Amniotic epithelial cell (primary cell): ENCODE measurements at places on chromosomes 16 and 17.

DNA sequence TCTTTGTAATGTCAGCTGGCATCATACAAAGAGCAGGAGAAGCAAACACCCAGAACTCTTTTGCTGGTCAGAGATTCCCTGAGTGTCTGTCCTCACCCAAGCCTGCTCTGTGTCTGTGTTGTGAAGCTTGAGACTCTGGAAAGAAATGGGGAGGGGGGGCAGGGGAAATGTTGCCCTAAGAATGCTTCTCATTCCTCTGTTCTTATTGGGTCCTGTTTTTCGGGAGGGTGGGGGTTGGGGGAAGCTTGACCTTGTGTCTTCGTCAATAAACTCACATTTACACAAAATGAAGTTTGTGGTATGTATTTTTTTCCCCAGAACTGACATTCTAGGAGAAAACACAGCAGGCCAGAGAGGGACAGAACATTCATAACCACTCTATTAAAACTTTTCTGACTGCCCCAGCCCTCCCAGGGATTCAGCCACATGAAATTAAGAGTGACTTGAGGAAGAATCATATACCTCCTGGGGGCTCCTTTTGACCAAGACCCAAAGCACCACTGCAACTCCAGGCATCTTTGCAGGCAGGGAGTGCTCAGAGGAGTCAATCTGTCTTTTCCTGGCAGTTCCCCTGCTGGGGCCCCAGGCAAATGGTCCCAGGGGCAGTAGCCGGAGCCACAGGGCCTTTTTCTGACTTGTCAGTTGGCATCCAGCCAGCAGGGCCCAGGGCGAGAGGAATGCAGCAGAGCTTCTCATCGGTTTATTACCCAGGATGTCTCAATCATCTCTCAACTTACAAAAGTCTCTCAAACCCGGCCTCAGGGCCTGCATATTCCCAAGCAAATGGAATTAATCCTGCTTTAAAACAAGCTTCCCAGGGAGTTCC lies 5.1 kb upstream of the RASL10B start:
- DNase-seq, result peak; percentile 93

GRCh38 chr17:78337244-78338109 lies 22.4 kb downstream of the SOCS3 start:
- DNase-seq, result peak; percentile 89

GRCh38 chr17:39928858-39929645 lies 1.5 kb downstream of the LRRC3C start:
- DNase-seq, result peak; percentile 95

DNA sequence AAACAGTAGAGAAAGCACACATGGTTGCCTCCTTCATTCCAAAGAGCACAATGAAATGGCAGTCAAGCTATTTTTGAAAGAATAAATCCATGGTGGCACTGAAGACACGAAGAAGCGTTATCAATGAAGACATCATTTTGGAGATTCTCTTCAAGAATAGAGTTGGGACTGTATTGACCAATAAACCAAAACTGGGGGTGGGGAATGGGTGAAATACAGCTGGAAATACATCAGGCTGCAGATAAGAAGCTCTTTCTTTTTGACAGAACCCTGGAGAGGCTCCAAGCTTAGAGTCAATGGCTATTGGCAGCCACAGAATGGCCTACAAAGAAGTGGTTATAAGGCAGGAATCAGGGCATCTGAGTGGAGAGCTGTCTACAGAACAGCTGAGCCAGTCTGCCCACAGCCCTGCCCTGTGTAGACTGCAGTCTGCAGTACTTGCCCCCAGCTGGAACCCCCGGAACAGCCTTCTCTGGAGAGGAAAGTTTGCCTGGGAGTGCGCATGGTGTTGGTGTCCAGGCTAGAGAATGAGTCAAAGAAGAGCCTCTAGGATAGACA lies 100.4 kb downstream of the STX8 start:
- no peak for DNase-seq

GRCh38 chr16:16075488-16076422 lies 126.3 kb downstream of the ABCC1 start:
- peak; percentile 93 for DNase-seq

GRCh38 chr17:6701719-6702118 lies 11.4 kb downstream of the SLC13A5 start:
- peak; percentile 8 for DNase-seq

DNA sequence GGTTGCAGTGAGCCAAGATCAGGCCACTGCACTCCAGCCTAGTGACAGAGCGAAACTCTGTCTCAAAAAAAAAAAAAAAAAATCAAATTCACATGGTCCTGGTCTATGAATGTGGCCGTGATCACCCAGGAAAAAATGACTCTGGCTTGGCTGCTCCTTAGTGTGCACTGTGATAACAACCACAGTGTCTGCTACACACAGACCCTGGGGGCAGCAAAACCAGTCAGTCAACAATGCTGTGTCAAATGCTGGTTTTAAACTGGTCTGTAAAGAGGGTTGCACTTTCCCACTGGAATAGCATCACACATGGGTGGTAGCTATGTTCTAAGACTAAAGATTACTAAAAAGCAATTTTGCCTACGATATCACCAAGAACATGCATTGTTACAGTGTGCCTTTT lies 71.0 kb downstream of the ARHGAP17 start:
- DNase-seq, result no peak

- DNase-seq, result no peak
Measured at GRCh38 chr17:15457723-15458094, 9.7 kb downstream of the CDRT4 start.

- no peak for DNase-seq
Measured at GRCh38 chr17:36625188-36625587, 23.8 kb downstream of the MRM1 start.
